Cardiac septum (tissue), 1 donor: ENCODE measurements at places on chromosomes 16 and 17. TPM values are rescaled to one million over a fixed set of nuclear protein-coding genes. Genes with fewer than 3 reads are reported as not detected.

Gene HS3ST3B1
- total RNA-seq: 2.6 TPM

DNA sequence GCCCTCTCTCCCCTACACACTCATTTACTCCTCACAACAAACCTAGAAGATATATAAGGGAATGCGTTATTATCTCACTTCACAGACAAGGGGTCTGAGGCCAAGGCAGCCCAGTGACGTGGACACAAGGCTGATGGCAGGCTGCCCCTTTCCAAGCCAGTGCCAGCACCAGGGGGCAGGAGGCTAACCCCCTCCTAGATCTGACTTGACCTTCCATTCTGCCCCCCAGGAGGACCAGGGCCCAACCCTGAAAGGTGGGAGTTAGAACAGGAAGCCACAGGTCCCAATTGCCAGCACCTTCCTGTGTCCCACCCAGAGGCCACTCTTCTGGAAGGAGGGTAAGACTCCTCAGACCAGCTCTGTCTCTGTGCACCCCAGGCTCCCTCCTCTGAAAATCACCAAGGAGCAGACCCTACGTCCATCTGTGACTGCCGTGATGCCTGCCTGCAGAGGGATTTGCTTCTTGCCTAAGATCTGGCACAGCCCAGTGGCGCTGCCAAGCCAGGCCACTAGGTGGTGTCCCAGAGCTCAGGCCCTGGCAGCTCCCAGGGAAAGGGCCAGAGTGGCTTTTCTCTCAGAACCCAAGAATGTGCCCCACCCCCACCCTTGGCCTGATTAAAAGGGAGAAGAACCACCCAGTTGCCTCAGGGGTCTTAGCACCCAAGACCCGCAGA, 42.4 kb upstream of the MRPS23 start:
- DNase-seq: peak; percentile 95

DNA sequence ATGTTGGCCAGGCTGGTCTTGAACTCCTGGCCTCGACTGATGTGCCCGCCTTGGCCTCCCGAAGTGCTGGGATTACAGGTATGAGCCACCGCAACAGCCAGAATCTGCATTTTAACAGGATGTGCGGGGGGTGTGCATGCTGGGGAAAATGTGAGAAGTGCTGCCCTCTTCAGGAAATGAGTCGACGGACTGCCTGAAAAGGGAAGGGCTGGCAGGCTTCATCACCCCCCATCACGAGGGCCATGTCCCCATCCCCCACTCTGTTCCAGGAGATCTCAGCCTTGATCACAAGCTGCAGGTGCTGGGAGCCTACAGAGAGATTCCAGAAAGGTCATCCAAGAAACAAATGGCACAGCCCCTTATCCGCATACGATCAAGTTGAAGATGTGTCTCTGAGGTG, 195.3 kb upstream of the RPL38 start:
- peak; percentile 79 for DNase-seq

GRCh38 chr16:81478876-81479511, 34.4 kb downstream of the CMIP start:
- peak; percentile 89 for DNase-seq
